Stimulated activated CD4-positive, alpha-beta T cell treated with anti-CD3 and anti-CD28 coated beads, Interleukin-2, amount 100 ng/mL, for 24 hours (primary cell): ENCODE measurements at places on chromosomes 16 and 17.

DNA sequence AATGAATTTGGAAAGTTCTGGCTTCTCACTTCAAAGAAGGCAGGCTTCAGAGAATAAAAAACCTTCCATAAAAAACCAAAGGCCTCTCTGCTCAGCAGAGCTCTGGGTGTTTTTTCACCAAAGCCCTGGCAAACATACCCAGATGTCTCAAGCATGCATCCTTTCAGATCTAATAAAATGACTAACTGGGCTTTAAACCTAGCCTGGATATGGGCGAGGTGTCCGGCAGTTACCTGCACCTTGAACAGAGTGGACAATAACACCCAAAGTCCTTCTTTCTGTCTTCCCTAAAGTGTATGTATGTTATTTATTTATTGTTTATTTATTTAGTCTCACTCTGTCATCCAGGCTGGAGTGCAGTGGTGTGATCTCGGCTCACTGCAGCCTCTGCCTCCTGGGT, 469.3 kb downstream of the XYLT1 start:
- no peak for DNase-seq

GRCh38 chr16:615122-615521, 15.7 kb upstream of the WFIKKN1 start:
- no peak for DNase-seq

DNA sequence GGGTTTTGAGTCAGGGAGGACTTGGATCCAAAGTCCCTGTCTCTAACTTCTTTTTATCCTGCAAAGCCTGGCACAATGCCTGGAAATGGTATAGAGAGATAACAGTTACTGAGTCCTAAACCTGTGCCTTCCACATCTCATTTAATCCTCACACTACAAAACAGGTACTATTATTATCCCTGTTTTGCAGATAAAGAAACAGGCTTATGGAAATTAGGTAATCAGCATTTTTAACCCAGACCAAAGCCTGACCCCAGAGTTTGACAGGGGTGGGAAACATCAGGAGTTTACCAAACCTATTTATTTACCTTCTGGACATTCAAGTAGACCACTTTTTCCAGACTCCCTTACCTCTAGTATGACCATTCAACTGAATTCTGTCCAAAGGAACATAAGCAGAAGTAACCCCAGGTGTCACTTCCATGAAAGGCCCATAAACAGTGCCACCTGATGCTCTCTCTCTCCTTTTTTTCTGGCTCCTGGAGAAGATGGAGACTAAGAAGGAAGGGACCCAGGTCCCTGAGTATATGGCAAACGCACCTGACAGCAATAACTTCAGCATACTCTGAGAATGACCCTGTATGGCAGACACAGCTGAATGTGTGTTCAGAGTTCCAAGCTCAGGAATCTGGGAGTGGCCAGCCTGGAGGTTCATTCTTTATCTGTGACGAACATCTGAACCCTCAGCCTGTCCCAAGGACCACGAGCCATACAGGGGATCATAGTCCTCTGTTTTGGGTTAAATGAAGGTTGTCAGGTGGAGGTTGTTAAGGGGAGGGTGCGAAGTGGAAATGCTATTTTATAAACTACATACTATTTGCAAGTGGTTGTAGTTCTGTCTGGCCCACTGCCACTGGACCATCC, 62.7 kb downstream of the HLF start:
- no peak for DNase-seq

DNA sequence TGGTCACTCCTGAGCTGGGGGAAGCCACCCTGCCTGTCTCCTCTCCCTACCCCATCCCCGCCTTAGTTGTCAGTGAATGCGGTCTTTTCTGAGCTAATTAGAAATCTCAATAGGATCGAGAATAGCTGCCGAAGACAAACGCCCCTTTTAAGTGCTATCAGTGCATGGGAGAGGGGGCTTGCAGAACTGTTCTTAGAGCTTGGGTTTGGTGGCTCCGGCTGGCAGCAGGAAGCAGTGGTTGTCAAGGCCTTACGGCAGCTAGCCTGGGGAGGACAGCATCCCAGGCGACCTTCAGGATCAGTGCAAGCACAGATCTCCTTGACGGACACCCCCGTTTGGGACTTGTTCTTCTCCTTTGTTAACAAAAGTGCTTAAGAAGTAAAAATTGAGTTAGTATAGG, 195.1 kb downstream of the CCDC182 start:
- DNase-seq, result no peak

DNA sequence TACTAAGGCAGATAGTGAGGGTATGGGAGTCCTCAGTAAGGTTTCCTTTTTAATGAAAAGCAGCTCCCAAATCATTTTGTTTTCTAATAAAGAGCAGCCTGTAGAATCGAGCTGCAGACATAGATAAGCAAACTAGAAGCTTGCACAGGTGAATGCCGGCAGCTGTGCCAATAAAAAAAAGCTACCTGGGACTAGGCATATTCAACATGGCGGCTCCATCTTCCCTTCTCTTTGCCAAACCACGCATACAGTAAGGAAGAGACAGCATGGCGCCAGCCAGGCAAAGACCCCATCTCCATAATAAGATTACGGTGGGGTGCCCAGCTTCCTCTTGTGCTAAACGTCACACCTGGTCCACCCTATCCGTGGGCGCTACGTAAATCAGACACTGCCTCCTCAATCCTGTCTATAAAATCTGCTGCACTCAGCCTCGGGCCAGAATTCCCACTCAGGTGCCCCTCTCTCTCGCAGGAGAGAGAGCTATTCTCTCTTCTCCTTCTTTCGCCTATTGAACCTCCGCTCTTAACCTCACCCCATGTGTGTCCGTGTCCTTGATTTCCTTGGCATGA, 92.7 kb upstream of the FA2H start:
- DNase-seq, result no peak

GRCh38 chr16:52383119-52383518, 163.8 kb downstream of the TOX3 start:
- DNase-seq, result no peak

- no peak for DNase-seq
Measured at GRCh38 chr17:48181653-48182052, 74.1 kb downstream of the SNX11 start.

DNA sequence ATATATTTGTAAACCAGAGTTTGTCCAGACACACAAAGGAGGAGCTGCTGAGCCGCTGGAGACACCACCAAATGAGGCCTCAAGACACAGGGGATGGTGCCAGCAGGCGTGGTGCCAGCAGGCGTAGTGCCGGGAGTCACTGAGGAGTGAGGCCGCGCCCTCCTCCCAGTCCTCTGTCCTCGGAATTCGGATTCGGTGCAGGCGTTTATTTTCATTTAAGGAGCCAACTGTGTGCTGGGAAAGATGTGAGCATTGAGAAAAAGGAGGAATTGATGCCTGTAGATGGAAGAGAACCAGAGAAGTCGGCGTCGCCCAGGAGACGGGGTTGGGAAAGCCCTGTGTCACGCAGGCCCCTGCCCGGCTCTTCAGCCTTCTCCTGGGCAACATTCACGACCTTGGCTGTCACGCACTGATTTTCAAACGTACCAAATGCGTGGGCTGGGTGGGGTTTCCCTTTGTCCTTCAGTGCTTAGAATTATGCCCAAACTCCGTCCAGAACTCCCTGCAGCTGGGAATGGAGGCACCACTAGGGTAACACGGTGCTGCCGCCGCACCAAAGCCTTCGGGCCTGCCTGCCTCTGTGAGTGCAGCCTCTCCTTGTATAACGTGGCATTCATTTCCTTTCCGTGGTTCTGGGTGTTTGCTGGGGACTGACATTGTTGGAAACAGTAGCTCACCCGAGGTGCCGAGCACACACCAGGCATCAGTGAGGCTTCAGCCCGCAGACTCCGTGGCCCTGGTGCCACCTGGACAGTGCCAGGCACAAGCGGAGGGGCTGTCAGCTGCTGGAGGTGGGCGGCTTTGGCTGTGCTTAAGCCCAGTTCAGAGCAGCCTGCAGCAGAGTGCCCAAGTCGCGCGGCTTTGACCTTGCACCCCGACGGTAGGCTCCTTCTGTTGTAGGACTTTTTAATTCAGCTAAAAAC, 49.0 kb upstream of the CHMP6 start:
- DNase-seq, result no peak

- DNase-seq, result no peak
Measured at GRCh38 chr17:17254036-17254435, 17.1 kb upstream of the FLCN start.

DNA sequence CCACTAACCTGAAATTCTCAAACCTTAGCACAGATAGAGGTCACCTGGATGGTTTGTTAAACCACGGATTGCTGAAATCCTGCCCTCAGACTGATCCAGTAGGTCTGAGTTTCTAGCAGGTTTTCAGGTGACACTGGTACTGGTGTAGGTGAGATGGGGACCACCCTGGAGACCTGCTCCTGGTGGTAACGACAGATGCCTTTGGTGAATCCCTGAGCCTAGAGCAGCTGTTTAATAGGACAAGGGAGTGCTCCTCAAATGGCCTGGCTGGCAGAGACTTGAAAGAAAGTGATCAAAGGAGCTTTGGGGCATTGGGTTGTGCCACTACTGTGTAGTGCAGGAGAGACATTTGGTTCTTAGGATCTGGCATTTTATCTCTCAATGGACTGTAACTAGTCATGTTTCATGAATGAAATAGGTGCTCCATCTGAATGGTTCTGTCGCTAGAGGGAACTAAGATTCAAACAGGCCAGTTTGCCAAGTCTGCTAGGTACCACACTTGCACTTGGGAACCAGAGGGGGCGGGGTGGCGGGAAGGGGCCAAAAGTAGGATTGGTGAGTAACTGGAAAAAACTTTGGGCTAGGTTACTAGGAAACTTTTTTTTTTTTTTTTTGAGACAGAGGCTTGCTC, 2.9 kb upstream of the IFI35 start:
- DNase-seq, result no peak

DNA sequence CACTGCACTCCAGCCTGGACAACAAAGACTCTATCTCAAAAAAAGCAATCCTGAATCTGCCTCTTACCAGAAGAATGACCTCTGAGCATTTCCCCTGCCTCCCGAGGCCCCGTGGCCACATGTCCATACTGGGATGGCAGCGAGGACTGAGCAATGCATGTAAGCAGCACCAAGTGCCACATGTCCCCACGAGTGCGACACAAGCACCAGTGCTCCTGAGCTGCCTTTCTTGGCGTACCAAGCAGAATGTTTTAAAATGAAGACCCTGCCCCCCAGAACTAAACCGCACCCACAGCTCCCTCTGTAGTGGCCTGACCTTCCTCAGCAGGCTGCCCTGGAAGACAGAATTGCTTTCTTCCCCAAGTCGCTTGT, 373.3 kb downstream of the SLC39A11 start:
- DNase-seq, result no peak

DNA sequence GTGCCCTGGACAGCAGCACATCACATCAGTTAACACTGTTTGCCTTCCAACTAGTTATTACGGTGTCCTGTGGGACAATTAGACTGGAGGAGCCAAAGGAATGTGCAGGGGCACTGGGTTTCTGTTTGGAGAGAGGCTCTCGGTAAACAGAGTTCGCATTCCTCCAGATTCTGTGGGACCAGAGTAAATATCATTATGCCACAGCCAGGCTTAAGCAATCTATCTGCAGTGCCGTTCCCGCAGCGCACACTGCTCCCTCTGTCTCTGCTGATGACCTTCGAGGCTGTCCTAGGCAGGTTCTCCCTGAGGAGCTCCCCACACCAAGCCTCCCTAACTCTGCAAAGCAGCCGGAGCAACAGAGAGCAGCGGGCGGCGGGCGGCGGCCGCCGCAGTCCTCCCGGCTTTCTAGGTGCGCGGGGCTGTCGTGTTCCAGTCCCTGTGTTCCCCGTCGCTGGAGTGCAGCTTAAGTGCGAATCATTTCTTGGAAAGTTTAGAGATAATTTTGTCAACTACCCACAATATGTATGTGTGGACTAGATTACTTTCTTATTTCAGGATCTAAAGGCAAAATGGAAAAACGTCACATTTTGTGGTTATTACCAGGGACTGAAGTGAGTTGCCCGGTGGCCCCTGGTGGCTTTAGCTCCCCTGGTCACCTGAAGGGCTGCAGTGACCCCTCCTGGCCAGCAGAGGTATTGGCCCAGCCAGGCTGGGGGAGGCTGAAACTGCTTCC, 43.3 kb downstream of the PGS1 start:
- DNase-seq, result peak; percentile 78

- DNase-seq, result peak; percentile 68
Measured at GRCh38 chr16:19389246-19389645, 28.4 kb upstream of the TMC5 start.

DNA sequence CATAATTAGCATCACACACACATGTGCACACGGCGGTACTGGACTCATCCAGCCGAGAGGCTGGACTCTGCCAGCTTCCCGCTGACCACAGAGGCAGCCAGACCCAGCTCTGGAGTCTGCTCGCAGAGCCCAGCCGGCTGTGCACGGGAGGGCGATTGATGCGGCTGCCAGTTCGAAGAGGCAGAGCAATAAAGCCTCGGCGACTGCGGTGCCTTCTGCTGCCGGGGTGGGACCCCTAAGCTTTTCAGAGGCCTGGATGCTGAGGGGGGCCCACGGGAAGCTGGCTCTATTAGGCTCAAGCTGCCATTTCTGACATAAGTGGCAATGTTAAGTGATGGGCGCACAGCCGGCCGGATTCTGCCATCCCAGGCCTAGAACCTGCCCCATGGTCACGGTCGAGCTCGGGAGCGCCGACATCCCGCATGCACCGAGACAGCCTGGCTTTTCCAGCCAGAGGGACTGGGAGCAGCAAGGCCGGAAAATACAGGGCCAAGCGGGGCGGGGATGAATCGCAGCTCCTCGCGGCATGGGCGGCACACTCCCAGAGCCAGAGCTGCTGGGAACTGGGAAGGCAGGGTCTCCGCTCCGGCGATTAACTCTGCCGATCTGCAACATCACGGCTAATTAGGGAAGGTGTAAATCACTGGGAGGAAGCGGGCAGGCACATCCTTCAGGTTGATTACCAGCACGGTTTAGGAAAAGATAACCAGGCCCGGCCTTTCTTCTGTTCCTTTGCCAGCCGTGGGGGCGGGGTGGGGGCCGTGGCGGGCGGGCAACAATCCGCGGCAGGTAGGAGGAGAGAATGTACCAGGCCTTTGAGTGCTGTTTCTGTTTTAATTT, 57.7 kb downstream of the TBC1D16 start:
- DNase-seq, result no peak

- no peak for DNase-seq
Measured at GRCh38 chr17:80703142-80703478, 158.5 kb downstream of the RPTOR start.

GRCh38 chr16:83717814-83718213, 90.0 kb upstream of the HSBP1 start:
- no peak for DNase-seq

DNA sequence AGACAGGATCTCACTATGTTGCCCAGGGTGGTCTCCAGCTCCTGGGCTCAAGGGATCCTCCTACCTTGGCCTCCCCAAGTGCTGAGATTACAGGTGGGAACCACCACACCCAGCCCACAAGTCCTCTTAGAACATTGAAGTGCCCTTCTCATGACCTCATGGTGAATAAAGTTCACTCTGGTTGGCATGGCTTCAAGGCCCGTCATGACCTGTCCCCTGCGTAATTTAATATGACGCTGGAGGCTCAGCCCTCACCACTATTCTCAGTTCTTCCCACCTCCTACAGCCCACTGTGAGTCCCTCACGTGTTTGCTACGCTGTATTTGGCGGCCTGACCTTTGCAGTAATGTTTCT, 1.9 kb downstream of the ENDOV start:
- DNase-seq, result no peak
